ENCODE measurements at places on chromosomes 3 and 15. TPM values are rescaled to one million over a fixed set of nuclear protein-coding genes. Genes with fewer than 3 reads are reported as not detected.
A peak's percentile ranks its signal among the peaks of the same experiment; 100 is the strongest.

DNA sequence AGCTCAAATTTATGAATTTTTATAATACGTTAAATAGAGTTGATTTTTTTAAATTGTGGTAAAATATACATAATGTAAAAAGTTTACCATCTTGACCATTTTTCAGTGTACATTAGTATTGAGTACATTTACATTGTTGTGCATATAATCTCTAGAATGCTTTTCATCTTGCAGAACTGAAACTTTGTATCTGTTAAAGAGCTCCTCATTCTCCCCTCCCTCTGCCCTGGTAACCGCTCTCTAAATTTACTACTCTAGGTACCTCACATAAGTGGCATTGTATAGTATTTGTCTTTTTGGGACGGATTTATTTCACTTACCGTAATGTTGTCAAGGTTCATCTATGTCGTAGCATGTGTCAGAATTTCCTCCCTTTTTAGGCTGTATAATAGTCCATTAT is 13.6 kb downstream of the TBC1D23 start:
- no peak for DNase-seq

GRCh38 chr15:60966316-60966715 is 262.8 kb downstream of the RORA start:
- no peak for DNase-seq

DNA sequence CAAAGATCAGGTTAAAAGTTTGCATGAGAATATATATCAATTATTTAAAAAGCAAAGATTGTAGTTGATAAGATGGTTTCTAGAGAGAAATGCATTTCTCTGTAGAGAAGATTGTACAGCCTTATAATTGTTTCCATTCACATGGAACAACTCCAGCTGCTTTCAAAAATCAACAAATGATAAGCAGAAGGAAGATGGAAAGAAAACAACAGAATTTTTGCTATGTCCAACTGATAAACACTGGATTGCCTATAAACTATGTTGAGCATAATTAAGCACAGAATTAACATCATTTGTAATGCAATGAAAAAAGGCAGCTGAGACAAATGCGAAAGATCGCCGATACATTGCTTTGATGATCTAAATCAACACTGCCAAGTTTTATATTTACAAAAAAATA is 89.0 kb downstream of the C3orf85 start:
- no peak for DNase-seq

- DNase-seq = no peak
These were observed 52.6 kb downstream of the ARNT2 start for GRCh38 chr15:80456517-80457492.

- DNase-seq = peak; percentile 63
These were observed 48.3 kb upstream of the ATP2B2 start for GRCh38 chr3:10553591-10554235.

- DNase-seq = no peak
These were observed 172 bp downstream of the ITPKA start for GRCh38 chr15:41493902-41494189.

DNA sequence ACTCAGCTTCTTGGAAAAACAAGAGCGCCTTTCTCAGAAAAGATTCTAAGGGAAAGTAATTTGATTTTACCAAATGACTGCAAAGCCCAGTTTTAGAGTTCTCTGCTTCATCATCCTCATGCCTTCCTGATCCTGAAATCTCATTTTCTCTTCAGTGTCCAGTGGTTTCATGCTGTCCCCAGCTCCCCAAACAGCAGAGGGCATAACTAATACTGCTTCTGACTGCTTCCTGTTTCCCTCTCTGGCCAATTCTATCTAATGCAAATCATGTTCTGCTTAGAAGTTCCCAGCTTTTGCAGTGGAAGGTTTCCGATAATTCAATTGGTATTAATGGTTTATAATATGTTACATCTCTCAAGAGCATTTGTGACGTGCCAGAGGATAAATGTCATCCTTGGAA is 161.1 kb downstream of the CLSTN2 start:
- no peak for DNase-seq

DNA sequence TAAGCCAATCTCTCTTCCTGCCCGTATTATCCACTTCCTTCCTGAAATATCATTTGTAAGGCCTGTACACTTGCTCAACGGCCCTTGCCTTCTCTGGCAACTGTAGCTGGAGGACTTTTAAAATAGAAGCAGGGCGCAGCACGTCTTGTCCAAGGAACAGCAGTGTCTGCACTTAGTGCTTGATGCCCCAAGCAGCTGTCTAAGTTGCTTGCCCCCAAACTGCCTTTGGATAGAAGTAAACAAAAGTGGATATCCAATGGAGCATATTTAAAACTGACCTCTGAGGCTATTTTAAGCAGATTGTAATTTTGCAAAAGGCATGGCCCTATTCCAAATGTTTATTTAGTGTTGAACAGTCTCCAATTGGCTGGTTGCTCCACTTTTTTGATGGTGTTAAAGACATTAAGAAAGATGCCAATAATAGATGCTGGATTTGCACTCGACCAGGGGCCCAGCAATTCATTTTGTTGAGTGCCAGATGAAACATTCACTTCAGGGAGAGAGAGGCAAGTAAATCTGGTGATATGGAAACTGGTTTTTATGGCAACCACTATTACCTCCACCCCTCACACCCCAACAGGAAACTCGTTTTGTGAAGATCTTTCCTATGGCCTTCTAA is 526.8 kb upstream of the TBL1XR1 start:
- DNase-seq = peak; percentile 88

DNA sequence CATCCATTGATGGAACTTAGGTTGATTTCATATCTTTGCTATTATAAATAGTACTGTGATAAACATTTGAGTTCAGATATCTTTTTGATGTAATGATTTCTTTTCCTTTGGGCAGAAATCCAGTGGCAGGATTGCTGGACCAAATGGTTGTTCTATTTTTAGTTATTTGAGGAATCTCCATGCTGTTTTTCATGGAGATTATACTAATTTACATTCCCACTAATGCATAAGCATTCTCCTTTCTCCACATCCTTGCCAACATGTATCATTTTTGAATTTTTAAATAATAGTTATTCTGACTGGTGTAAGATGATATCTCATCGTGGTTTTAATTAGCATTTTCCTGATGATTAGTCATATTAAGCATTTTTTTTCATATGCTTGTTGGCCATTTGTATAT is 144.0 kb upstream of the SUCLG2 start:
- DNase-seq = no peak

- no peak for DNase-seq
These were observed 13.3 kb downstream of the GABPB1 start for GRCh38 chr15:50341616-50342136.

- no peak for DNase-seq
These were observed 62.4 kb downstream of the MBNL1 start for GRCh38 chr3:152331018-152331541.

DNA sequence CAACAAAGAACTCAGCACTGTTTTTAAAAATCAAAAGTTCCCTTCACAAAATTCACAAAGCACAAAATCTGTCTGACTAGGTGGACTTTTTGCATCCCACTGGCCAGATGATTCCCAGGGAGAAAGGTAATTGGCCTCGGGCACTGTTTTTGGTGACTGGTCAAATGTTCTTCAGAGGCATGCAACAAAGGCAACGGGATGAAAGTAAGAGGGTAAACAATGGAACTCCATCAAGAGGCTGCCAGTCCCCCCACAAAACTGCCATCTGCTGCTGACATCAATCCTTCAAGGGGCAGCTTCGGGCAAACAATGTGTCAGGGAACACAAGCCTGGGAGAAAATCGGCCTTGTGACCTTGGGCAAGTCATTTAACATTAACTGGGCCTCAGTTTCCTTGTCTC is 3.3 kb downstream of the SRGAP3 start:
- no peak for DNase-seq

- no peak for DNase-seq
These were observed 38.6 kb downstream of the ACSBG1 start for GRCh38 chr15:78195735-78196201.

GRCh38 chr3:155352900-155353490 is 59.5 kb upstream of the STRIT1 start:
- no peak for DNase-seq

GRCh38 chr3:28286595-28286994 is 45.2 kb downstream of the CMC1 start:
- no peak for DNase-seq

DNA sequence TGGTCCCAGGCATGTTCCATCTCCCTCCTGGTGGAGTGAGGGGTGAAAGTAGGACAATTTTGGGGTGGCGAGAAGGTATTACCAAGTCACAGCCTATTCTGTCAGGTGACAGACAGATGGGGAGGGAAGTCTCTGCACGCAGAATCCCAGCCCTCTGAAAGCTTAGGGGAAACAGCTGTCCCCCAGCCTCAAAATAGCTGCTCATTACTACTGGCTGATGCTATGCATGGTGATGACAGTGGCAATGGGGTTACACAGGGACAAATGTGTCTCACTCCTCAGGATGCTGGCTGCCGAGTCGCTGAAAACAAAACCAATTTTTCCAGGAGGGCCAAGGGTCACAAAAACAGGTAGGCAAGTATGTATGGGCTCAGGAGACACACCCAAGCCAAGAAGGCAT is 68.8 kb upstream of the OXTR start:
- DNase-seq = no peak

DNA sequence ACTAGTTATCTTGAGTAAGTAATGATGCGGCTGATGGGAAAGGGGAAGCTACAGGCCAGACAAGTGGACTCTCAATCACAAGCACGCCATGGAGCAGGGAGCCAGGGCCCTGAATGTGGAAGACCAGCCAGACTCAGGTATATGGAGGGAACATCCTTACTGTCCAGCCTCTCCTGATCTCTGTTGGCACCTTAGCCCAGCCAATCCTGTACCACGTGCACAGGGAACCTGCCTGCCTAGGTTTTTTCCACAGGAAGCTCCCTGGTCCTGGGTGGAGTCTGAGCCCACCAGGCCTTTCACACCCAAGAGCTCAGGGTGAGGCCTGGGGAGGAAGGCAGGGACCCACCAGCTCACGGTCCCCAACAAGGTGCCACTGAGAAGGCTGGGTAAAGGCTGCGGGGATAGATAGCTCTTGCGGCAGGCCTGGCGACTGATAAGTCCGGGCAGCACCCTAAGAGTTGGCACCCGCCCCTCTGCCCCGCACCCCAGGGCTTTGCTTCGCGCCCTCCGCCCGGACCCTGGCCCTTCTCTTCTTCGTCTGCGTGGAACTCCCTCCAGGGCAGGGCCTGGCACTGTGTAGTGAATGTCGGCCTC is 933 bp upstream of the APEH start:
- peak; percentile 22 for DNase-seq

DNA sequence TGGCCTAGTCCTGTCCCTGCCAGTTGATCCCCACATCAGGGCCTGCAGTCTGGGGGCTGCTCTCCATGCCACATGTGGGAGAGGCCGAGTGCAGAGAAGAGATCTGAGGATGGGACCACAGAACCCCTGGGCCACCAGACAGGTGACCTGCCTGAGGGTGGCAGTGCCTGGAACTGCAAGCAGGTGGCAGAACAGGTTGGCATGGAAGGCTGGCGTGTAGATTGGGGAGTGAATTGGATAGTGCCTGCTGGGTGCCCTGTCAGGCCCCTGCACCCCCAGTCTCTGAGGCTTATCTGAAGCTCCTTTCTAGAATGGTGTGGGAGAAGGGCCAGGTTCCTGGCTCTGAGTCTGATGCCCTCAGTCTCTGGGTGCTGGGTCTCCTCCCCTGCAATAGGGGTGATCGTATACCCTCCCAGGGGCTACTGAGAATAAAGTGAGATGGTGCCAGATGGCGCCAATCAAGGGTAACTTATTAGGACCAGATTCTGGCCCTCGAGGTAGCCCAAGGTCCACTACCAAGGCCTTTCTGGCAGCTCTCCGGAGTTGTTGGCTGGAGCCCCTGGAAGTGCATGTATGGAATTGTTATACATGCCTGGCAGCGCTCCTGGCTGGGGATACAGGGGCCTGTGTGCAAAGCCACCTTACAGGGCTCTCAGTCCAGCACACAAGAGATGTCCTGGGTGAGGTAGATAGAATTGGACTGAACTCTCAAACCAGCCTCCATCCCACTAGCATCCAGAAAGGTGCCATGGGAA is 15.7 kb downstream of the C3orf18 start:
- no peak for DNase-seq

- DNase-seq = no peak
These were observed 162.0 kb downstream of the IMPG2 start for GRCh38 chr3:101158374-101158773.

DNA sequence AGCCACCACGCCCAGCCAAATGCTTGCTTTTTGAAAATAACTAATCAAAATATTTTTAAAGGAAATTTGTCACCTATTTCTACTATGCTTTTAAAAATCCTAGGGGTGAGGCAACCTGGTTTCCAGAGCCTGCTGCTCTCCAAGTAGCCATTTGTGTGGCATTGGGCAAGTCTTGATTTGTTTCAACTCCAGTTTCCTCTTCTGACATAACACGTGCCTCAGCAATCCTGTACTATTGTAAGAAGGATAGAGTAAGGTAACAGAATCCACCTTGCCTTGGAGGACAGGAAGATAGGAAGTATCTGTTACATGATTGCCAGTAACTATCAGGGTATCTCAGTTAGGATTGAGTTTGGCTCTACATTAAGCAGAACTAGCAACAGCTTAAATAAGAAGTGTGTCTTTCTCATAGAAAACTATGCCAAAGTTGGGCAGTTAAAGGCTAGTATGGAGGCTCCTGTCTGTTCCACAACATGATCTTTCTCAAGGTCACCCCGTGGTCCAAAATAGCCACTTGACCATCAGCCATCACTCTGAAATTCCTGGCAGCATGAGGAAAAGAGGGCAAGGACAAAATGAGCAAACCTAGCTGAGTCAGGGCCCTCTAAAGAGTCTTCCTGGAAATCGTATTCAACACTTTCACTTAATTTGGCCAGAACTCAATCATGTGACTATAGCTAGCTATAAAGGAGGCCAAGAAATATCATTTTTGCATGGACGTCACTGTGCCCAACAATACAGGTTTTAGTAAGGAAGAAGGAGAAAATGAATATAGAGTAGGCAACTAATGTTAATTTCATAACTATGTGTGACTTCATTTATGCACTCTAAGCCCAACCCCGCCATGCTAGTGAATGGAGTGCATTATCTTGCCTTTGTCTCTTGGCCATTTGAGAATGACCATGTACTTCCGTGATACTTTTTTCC is 66.1 kb downstream of the HMG20A start:
- DNase-seq = no peak

DNA sequence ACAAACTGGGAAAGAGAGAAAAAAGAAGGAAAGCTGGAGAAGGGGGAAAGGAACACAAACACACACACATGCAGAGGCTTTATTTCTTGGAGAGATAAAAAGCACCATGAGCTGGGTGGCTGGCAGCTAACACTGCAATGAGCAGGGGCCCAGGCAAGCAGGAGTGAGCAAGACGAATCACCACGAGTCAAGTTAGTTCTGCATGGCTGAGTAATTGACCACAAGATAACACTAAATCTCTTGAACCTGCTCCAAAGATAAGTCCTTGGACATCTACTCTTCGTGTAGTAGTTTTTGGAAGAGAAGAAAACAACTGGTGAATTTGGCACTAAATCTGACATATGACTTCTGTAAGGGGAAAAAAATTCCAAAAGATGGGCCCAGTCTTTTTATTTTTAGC is 100.9 kb downstream of the MYO5A start:
- no peak for DNase-seq

Gene STX19
- total RNA-seq = 5.8 TPM

Gene GHSR
- total RNA-seq = not detected

Gene RGMA
- 28.2 TPM for total RNA-seq

Gene CCR8
- not detected for total RNA-seq

Gene CKMT1A
- total RNA-seq = 36.8 TPM

Gene OR5K2
- total RNA-seq = not detected
